Retina (tissue), 1 donor: ENCODE measurements at places on chromosomes 13 and 19.

DNA sequence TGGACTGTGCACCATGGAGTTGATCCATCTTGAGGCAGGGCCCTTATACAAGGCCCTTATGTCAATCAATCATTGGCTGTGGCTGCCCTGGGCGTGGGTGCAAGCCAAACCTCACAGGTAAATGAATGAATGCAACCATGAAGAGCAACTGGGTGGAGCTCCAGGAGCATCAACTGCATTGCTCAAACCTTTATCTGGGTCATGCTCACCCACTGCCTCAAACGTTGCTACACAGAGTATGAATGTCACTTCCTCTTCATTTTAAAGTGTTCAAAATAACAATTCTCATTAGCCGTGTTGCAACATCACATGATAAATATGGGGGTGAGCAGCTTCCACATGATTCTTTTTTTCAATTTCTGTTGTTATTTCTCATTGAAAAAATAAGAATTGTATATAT lies 6.4 kb upstream of the ZNF333 start:
- DNase-seq = no peak

DNA sequence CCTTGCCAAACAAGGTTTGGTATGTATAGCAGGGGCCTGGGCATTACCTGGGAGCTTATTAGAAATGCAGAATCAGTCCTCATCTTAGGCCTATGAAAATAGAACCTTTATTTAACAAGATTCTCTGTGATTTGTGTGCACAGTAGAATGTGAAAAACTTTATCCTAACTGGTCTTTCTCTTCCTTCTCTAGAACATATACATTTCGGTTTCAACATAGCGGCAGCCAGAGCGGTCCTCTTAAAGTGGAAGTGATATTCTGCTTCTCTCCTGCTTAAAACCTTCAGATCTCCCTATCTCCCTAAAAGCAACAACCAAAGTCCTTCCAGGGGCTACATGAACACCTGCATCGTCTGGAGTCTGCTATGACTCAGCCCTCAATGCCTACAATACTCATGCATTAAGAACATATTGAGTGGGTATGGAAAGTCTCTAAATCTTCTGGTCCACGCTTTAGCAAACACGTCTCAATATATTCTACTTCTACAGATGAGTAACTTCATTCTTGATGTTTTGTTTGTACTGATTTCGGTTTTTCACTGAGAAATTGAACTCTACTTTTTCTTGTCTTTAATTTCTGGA lies 84.5 kb downstream of the SPRY2 start:
- no peak for DNase-seq

GRCh38 chr19:10166046-10166445 lies 28.7 kb downstream of the DNMT1 start:
- no peak for DNase-seq

GRCh38 chr19:54352041-54352440 lies 12.7 kb downstream of the LAIR1 start:
- DNase-seq = no peak

GRCh38 chr13:48977286-48977625 lies 1.5 kb downstream of the FNDC3A start:
- DNase-seq = no peak

DNA sequence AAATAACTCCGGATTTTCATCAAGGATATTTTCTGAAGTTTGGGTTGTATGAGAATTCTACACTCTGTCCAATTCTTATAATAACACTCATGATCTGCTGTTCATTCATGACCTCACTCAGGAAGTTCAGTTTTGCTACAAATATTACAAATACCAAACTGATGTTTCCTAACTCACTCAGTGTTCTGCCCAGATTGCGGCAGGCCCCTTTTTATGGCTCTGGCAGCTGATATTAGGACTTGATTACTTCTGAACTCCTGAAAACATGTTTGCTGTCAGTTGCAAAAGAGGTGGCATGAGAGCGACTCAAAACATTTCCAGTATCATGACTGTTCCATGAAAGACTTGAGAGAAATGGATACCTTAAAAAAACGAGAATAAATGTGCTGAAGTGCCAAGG lies 188.0 kb downstream of the RGCC start:
- DNase-seq = no peak

DNA sequence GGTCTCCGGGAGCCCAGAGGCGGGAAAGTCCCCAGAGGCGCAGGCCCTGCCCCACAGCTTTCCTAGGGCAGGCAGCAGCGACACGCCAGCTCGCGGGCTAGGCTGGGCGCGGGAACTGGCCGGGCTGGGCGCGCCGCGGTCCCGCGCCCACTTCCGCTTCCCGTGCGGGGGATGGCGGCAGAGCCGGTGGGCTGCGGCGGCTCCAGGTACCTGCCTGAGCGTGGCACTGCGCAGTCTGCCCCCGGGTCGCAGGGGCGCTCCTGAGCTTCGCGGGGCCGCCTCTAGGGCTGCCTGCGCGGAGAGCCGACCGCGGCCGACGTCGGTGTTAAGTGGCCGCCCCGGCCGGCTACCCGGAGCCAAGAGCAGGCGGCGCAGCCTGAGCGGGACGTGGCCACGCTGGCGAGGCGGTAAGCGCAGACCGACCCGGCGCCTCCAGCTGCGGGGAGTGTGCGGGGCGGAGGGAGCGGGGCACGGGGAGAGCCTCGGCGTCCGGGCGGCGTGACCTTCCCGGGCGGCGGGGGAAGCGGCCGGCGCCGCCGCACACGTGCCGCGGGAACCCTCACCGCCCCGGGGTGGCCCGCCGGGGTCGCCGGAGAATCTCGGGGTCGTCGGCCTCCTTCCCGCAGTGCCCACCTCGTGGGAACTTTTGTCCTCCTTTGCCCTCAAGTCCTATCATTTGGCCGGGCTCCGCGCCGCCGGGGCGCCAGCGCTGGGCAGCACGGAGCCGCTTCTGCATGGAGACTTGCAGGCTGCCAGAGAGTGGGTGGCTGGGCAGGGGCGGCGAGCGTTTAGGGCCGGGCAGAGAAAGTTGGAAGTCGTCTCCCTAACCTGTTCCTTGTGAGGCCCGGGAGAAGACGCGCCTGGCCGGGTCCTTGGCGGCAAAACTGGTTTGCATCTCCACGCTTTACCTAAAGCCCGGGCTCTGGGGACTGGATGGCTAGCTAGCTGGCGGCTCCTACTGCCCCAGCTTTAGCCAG lies 31.4 kb upstream of the MPHOSPH8 start:
- DNase-seq = peak; percentile 78

DNA sequence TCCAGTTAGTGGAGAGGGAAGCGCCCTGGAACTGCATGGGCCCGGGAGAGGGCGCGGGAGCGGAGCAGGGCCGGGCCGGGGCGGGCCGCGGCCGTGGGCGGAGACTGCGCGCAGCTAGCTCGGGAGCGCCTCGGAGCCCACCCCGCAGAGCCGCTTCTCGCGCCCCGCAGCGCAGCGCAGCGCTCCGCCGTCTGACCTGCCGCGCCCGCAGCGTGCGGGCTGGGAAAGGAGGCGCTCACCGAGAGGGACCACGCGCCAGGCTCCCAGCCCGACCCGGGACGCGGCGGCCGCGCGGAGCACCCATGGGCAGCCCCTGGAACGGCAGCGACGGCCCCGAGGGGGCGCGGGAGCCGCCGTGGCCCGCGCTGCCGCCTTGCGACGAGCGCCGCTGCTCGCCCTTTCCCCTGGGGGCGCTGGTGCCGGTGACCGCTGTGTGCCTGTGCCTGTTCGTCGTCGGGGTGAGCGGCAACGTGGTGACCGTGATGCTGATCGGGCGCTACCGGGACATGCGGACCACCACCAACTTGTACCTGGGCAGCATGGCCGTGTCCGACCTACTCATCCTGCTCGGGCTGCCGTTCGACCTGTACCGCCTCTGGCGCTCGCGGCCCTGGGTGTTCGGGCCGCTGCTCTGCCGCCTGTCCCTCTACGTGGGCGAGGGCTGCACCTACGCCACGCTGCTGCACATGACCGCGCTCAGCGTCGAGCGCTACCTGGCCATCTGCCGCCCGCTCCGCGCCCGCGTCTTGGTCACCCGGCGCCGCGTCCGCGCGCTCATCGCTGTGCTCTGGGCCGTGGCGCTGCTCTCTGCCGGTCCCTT lies at the start of gene MLNR:
Gene MLNR, plus strand, starts transcription at position 303 of the 820 bp plus-strand sequence. Its CDS starts 0 bp downstream, at position 303.
- DNase-seq = peak; percentile 75

- no peak for DNase-seq
These were observed 15.0 kb upstream of the DHRS12 start for GRCh38 chr13:51818781-51819511.

DNA sequence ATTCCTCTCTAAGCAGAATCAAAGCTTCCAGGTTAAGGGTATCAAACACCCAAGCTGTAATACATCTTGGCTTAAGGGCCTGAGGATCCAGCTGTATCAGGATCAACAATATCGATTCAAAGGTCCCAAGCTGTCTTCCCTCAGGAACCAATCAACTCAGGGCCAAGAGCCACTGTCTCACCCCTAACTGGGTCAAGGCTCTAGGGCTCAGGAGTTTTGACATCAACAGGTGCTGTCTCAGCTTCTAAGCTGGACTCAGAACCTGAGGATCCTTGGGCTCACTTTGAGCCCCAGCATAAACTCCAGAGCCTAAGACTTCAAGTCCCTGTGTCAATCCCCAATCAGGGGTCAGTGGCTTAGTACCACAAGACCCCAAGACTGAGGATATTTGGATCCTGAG lies 917 bp downstream of the FBXW9 start:
- no peak for DNase-seq

DNA sequence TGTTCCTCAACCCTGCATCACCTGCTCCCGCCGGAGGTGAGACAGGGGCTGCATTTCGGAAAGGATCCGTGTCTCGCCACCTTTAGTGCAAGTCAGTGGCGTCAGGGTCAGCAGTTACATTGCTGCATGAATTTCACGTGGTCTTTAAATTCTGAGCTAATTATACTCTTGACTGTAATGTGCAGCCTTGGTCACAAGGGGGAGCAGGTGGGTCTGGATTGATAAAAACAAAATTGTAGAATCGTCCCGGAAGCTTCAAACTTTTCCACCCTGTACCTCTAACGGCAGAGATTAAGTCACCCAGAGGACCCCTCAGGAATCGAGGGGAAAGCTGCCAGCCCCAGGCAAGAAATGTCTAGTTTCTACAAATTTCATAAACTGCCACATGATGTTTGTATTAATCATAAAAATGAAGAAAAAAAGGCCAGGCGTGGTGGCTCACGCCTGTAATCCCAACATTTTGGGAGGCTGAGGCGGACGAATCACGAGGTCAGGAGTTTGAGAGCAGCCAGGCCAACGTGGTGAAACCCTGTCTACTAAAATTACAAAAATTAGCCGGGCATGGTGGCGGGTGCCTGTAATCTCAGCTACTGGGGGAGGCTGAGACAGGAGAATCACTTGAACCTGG lies 20.2 kb downstream of the BBC3 start:
- peak; percentile 73 for DNase-seq

DNA sequence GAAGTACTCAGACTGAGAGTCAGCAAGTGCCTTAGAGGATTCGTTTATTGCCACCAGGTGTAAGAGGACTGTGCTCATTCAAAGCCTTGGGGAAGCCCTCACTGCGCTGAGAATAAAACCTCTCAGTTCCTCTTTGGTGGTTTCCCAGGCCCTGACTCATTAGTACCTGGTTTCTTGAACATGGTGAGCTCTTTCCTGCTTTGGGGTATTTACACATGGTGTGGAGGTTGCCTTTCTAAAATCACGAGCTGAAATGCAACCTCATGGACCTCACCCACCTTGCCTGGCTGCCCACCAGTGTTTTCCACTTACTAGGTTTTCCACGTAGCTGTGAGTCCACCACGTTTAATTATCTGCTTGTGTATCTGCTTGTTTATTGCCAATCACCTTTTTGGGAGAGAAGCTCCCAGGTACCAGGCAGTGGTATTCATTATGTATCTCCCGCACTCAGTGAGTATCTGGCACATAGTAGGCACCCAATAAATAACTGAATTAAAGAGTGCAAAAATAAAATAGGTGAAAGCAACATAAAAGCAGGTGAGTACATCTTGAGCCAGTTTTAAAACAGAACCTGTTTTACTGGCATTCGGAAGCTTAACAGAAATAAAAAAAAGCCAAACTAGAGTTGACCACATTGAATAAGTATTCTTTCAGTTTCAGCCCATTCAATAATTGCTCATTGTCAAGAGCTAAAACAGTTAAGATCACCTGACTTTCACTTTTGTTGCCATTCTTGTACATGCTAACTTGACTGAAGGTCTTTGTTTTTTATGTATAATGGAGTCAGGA lies 533.0 kb downstream of the MYO16 start:
- no peak for DNase-seq

DNA sequence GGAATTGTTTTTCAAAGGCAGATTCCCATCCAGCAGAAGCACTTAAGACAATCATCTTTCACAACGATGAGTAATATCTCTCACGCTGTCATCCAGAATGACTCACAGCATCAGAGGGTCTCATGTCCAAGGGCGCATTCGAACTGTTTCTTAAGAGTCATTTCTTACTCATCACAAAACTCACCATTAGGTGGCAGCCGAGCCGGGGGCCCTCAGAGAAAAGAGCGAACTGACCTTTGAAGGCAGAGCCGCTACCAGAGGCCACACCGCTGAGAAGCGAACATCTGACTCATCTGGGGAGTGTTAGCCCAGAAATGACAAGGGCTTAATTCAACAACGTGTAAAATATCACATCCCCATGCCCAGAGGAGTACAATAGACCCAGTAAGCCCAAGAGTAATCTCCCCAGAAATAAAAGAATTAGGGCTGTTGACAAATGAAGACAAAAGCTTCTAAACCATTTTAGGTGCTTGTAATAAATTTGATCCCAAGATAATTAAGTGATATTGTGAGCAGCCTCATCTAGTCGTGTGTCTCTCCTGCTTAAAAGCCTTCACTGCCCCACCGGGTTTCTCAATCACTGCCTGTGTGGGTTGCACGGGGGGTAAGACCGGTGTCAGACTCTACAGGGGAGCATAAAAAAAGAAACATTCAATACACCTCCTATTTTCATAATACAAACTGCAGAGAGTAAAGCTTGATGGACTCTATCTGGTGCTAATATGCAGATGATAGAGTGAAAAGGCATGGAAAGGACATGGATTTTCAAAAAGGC lies 96.2 kb downstream of the CYSLTR2 start:
- DNase-seq = peak; percentile 54

GRCh38 chr19:43618921-43619261 lies 538 bp downstream of the ZNF428 start:
- DNase-seq = no peak

DNA sequence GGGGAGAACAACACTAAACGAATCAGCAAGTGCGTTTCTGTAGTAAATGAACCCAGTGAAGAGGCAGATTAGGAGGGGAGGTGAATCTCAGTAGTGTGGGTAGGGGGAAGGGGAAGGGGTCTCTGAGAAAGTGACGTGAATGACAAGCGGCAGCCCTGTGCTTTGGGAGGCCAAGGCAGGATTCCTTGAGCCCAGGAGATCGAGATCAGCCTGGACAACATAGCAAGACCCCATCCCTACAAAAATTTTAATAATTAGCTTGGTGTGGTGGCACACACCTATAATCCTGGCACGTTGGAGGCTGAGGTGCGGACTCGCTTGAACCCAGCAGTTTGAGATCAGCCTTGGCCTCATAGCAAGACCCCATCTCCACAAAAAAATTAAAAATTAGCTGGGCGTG lies 8.1 kb downstream of the PLK5 start:
- DNase-seq = no peak

GRCh38 chr13:39631307-39631706 lies 24.2 kb upstream of the COG6 start:
- DNase-seq = no peak

- DNase-seq = no peak
These were observed 2.4 kb upstream of the URI1 start for GRCh38 chr19:29939628-29940027.

- DNase-seq = no peak
These were observed 54.3 kb downstream of the GARRE1 start for GRCh38 chr19:34308381-34309367.

GRCh38 chr13:33328701-33329100 lies 43.1 kb upstream of the STARD13 start:
- DNase-seq = no peak
